NCI-H524 treated with DMSO at 0.1 percent for 48 hours (cell line): ENCODE measurements at places on chromosomes 1 and 21.

- DNase-seq, result no peak
Measured at GRCh38 chr1:192266645-192267044, 50.1 kb upstream of the RGS21 start.

GRCh38 chr1:24043345-24044032 lies 63.4 kb upstream of the SRSF10 start:
- no peak for DNase-seq

DNA sequence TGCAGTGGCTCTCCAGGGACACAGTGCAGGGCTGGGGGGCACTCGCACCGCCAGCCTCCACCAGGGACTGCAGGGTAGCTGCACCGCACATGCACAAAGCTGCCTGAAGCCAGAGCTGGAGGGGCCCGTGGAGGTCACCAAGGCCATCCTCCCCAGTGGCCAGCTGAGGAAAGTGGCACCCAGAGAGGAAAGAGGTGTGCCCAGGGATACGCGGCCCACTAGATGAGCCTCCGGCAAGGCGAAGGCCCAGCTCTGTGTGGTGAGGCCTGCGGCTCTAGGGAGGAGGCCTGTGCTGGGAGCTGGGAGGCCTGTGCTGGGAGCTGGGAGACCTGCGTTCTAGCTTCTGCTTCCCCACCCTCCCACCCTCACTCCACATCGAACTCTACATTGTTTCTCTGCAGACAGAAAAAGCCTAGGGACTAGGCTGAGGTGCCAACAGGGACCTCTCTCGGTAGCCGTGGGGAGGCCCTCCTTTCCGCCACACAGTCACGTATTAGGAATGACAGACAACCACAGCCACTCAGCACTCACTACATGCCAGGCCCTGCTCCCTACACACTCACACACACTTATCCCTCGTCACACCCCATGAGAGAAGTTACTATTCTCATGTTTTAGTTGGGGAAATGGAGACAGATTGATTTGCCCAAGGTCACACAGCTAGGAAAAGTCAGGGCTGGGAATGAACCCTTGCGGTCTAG lies 921 bp upstream of the ASCL5 start:
- no peak for DNase-seq

DNA sequence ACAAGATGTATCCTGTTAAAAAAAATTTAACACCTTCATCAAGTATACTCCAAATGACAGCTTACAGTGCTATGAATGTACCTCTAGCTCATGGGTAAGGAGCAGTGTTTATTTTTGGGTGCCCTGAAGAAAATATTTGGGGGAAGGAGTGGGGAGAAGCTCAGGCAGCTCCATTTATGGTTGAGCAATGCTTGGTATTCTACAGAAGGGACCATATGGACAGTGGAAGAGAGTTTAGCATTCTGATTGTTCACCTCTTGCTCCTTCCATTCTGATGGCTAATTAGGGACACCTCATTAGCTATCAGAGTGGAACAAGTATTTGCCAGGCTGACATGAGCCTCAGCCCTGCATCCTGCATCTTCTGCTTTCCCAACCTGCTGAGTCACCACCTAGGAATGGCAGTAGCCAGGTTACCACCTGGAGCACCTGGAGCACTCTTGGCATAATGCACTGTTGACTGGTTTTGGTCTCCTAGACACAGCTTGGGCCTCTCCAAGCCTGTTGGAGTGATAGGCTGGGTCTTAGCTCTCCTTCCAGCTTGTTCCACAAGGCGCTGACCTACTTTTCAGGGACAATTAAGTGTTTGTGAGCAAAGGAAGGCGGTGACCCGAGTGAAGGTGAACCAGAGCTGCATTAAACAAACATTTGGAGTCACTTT lies 62.0 kb upstream of the MACF1 start:
- DNase-seq, result no peak

GRCh38 chr1:202659974-202660373 lies 50.3 kb downstream of the SYT2 start:
- no peak for DNase-seq

- DNase-seq, result no peak
Measured at GRCh38 chr1:3545363-3546047, 65.8 kb downstream of the MEGF6 start.

DNA sequence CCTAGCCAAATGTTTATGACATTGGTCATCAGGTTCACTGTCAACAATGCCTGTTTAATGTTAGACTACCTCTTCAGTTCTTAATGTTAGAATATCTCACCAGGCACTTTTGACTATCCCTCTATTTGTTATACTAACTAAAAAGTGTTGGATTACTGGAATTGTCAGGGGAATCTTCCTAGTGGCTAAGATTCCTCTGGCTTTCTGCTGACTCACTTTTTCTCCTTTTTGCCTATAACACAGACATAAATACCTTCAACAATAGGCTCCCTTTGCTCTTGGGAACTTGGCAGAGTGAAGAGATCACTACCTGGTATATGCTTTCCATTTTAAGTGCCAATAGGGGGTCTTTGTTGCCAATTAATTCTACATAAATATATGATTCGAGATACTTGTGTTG lies 68.5 kb downstream of the TMEM200B start:
- no peak for DNase-seq

GRCh38 chr1:39132505-39133339 lies 71.8 kb upstream of the MACF1 start:
- peak; percentile 9 for DNase-seq

GRCh38 chr1:223765036-223765718 lies 52.8 kb downstream of the CAPN2 start:
- no peak for DNase-seq

DNA sequence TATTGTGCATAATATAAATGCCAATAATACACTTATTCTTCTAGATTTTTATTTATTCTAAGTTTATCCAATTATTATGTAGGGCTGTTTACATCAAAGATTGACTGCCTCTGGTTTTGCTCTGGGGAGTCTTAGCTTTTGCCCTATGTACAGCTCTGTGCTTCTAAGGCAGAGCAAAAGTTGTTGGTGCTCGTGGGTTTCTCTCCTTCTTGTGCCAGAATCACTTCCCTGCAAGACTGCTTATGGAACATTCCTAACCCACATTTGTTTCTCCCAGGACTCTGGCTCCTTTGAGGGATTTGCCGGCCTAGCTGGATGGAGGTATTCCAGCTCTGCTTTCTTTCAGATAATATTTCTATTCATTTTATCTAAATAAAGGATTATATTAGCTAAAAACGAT lies 849.1 kb downstream of the USP25 start:
- no peak for DNase-seq

DNA sequence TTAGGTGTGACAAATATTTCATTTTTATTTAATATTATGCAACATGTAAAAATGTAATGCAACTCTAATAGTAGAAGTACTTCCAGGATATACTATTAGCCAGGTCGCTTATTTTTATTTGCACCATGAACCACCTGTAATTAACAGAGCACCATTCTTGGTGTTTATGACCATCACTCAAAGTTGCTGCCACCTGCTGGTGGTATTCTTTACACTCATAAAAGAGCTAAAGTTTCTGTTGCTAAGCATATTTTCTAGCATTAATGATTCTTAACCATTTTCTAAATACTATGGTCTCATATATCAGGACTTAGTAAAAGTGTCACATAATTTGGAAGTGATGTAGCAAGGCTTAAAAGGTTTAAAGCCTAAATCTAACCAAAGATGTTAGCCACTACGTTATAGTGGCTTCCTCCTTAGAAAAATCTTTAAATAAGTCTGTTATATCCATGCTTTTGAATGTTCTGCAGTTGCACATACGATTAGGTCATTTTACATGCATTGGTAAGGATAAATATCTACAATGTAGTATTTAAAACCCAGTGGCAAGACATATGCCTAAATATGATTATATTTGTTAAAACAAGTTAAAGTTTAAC lies 244.5 kb downstream of the NEGR1 start:
- no peak for DNase-seq
